T-helper 22 cell (primary cell): ENCODE measurements at places on chromosomes 1 and 21.

- DNase-seq, result no peak
Measured at GRCh38 chr1:36805979-36806640, 228.2 kb downstream of the GRIK3 start.

DNA sequence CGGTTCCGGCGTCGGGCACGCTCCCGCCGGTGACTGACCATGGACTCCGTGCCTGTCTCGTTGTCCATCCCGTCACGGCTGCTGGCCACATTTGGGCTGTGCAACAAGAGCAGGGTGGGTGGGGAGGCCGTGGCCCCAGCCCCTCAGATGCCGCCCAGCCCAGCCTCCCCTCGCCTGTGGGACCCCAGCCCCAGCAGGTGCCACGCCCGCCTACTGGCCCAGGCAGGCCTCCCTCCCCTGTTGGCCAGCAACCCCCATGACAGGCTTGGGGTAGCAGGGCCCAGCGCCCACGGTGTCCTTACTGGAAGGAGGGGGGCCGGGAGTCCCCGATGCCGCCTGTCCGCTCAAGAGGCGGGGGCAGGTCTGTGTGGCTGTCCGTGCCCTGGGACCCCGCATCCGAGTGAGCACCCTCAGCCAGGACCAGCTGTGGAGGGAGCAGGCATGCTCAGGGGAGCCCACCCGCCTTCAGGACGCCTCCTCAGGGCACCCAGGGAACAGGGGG, 7.1 kb downstream of the DVL1 start:
- no peak for DNase-seq

- no peak for DNase-seq
Measured at GRCh38 chr1:1436630-1437032, 1.1 kb downstream of the VWA1 start.

- DNase-seq, result no peak
Measured at GRCh38 chr1:187527346-187527745, 698.6 kb downstream of the PLA2G4A start.

GRCh38 chr1:154747740-154748404, 122.2 kb downstream of the KCNN3 start:
- DNase-seq, result peak; percentile 3

DNA sequence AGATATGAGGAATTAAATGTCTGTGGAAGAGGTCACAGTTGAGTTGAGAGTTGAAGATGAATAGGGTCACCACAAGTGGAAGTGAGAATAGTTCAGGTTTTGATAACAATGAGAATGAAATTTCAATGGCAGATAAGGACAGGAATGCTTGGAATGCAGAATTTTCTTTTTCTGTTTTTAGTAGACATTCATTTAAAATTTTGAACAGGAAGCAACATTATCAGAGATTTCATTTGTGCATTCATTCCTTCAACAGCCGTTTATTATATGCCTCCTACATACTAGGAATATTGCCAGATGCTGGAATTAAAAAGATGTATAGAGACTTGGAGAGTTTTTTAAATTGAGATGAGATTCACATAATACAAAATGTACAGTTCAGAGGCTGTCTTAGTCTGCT, 126.8 kb downstream of the ITSN1 start:
- no peak for DNase-seq
